Heart right ventricle (tissue), 16 donors: ENCODE measurements at places on chromosomes 3 and 15.

- DNase-seq: no peak
Measured at GRCh38 chr15:38196076-38196475, 56.6 kb upstream of the SPRED1 start.

- DNase-seq: no peak
Measured at GRCh38 chr3:2370317-2370716, 271.7 kb downstream of the CNTN4 start.

DNA sequence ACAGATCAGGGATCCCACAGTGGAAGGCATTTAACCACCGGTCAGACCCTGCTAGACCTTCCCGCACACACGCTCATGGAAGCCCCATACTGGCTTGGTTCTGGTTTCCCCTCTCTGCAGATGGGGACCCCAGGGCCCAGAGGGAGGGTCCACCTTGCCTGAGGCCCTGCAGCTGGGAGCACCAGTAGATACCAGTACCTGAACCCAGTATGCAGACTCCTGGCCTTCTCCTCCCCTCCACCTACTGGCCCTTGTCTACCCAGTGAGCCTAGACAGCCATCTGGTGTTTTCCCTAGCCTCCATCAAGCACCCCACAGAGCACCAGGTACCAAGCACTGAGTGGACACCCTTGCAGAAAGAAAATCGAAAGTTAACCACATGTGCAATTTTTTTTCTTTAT lies 65.1 kb downstream of the MEGF11 start:
- no peak for DNase-seq

DNA sequence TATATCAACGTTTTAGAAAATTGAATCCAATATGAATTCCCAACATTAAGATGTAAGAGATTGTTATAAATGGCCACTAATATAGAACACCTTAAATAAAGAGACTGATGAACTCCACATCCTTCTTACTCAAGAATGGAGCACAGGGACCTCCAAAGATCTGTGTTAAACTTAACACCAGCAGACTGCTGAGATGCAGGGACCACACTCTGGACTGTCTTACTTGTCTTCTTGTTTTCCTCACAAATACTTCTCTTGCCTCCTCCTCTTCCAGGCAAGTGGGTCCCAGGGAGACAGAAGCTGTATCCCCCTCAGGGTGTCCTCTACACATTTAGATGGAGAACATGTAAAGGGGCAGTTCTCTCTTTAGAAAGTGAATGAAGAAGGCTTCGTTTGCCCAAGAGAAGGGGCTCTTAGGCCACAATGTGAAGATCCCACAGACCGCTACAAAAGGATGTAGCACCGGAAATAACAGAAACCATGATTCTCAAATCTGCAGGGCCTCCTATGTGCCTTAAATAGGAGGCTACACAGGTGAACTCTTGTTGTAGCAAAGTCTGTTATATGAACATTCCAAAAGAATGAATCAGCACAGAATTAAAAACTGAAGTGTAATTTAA lies 52.2 kb downstream of the SATB1 start:
- no peak for DNase-seq

DNA sequence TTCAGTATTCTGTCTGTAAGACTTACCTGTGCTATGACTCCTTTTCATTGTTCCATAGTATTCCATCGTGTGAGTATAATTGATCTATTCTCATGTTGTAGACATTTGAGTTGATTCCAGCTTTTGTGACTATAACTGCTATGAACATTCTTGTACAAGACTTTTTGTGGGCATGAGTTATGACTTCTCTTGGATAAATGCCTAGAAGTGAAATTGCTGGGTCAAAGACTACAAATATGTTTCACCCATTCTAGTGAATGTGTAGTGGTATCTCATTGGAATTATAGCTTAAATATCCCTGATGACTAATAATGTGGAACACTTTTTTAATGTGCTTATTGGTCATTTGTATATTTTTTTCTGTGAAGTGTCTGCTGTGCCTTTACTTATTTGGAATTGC lies 27.6 kb upstream of the NPHP3 start:
- no peak for DNase-seq

GRCh38 chr3:156108616-156109015 lies 11.8 kb upstream of the KCNAB1 start:
- no peak for DNase-seq

DNA sequence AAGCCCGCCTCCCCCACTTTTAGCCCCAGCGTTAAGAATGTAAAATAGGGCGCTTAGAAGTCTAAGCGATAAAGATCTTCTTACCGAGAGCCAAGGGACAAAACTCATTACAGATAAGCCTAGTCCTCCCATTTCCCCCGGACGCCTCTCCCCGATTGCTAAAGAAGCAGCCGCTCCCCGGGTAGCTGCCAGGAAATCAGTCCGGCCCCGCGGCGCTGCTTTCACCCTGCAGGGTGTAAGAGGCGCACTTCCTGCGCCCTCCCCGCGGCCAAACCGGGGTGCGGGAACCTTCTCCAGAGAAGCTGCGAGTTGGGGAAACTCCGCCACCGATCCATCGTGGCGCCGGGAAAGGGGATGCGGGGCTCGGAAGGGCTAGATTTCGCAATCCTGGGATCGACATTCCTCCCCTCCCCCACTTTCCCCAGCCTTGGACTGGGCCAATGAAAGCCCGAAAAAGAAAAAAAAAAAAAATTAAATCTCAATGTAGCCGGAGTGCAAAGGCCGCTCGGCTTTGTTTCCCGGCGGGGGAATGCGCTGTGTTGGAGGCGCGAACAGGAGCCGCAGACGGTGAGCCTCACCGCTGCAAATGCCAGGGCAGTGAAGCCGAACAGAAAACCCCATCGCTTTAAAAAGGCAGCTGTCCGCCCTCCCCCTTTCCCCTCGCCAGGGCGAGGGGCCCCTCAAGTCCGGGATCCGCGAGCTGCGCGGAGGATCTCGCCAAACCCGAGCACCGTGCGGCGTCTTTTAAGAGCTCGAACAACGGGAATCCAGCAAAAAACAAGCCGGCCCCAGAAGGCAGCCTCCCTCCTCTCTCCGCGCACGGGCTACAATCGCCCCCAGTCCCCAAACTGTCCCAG lies 626 bp upstream of the PTPRG start:
- peak; percentile 86 for DNase-seq

DNA sequence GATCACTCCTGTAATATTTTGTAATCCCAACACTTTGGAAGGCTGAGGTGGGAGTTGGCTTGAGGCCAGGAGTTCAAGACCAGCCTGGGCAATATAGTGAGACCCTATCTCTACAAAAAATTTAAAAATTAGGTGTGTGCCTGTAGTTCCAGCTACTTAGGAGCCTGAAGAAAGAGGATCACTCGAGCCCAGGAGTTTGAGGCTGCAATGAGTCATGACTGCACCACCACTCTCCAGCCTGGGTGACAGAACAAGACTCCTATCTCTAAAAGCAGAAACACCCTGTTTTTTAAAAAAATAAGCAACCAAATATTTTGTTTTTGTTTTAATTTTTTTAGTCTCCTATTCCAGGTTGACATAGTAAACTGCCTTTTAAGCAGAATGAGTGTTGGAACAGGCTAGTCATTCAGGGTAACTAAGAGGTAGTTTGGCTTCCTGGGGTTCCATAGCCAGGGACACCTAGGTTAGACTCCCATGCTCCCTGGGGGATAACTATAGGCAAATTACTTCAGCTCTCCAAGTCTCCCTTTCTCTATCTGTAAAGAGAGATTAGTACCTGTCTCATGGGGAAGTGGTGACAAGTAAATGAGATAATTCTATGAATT lies 114.6 kb upstream of the C15orf61 start:
- no peak for DNase-seq

- no peak for DNase-seq
Measured at GRCh38 chr15:22855791-22856190, 17.3 kb downstream of the NIPA2 start.

GRCh38 chr15:45393851-45394250 lies 15.5 kb upstream of the GATM start:
- no peak for DNase-seq

DNA sequence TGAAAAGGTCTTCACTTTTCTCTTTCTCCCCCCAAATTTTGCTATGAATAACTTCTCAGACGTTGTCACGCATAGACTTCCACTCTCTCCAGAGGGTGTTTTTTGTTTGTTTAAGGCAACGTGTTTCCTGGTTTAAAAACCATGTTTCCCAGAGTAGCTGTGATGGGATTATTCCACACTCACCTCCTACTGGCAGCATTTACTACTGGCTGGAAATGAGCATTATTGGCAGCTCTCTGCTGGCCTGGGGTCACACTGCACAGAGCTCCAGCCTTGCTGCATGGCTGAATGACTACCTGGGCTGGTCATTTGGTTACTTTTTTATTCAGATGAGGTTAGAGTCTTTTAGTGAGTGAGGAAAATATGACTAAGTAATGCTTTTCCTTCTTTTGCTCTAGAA lies 65.2 kb downstream of the RARB start:
- no peak for DNase-seq

DNA sequence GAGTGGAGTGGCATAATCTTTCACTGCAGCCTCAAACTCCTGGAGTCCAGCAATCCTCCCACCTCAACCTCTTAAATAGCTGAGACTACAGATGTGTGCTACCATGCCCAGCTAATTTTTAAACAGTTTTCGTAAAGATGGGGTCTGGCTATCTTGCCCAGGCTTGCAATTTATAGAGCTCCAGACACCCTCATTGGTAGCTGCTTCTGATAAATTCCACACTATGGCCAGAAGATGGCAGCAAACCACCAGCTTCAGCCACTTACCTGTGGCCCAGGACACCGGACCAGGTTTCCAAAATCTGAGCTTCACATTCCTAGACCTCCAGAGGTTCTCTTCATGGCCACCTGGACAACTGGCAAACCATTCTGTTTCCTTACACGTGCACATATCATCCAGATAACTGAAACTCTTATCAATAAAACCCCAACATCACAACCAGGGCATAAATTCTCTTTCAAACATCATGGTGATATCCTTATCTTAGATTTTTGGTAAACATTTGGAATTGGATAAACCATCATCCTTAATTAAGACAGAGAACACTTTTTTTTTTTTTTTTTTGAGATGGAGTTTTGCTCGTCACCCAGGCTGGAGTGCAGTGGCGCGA lies 28.9 kb downstream of the FBXW12 start:
- DNase-seq: peak; percentile 56

GRCh38 chr3:194871864-194872668 lies 186.4 kb downstream of the FAM43A start:
- no peak for DNase-seq

DNA sequence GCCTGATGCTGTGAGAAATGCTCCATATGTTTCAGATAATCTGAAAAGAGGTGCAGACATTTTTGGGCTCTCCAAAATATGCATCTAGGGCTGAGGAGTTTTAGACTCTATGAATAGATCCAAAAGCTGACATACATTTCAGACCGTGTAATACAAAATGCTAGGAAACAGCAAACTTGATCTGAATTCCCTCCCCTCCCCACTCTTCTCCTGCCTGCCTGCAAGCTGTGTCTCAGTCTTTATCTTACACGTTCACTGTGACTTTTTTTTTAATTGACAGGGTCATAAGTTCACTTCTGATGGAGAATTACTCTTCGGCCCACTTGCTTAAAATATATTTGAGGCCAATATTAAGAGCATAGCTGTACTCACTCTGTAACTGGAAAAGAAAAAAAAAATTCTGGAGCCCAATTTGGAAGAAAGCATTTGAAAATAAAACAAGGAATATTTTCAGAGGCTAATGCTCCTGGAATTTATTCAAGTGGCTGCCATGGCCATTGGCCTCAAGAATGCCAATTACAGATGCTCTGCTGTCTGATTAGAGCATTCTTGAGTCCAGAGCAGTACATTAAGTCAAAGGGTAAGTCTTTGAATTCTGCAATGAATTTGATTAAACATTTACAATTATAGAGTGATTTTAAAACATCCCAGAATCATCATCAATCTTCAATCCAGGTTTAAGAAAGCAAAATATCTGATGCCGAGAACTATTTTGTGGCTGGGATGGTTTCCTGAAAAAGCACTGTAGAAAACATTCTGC lies 146.2 kb upstream of the SEMA6D start:
- no peak for DNase-seq

DNA sequence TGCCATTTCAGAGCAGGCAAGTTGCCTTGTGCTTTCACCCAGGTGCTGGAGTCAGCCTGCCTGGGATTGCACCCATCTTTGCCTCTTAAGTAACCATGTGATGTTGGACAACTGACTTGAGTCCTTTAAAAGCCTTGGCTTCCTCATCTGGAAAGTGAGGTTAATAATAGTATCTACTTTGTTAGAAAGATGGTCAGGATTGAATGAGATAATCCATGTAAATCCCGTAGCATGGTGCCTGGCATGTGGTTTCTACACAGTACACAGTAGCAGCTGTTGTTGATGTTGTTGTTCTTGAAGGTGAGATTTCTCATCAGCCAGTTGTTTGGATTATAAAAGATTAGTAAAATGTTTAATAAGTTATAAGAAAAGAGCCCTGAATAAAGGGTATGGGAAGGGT lies 48.8 kb downstream of the PSMD6 start:
- DNase-seq: no peak

DNA sequence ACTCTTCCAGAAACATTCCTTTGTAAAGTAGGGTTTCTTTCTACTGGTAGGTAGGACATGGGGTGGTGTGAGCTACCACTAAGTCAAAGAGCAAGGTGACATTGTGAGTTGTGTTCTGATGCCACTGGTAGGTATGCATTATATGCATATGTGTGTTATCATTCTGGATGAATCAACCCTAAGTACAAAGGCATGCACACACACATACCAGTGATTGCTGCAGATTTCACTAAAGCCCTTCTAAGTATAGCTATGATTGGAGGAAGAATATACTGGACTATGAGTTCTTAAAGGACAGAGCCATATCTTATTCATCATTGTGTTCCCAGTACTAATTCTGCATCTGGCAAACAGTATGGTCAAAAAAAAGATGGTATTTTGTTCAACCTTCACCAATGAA lies 646.0 kb downstream of the AGBL1 start:
- DNase-seq: no peak

DNA sequence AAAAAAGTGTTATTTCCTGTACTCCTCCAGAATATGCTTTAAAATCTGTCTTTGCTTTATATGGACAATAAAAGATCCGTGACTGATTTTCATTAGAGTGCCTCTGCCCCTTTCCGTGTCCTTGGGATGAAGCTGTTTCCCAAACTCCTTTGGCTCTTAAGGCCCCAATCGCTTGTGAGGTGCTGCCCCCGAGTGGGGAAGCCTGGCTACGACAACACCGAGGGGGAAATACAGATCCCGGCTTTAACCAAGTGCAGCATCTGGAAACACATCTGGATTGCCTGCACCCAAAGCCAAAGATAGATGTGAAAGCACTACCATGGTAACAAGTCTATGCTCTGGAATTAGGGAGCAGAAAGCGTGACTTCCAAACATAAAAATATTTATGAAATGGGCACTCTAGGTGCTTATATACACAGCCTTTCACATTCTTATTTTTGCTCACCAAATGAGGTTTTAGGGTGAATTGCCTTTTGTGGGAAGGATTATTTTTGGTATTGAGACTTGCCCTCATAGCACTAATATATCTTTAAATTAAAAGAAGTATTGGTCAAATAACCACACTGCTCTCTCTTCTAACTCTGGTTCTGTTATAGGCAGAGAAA lies 40.6 kb upstream of the ADCY5 start:
- DNase-seq: peak; percentile 76

- DNase-seq: no peak
Measured at GRCh38 chr3:5319454-5319853, 131.9 kb downstream of the EDEM1 start.

- DNase-seq: peak; percentile 51
Measured at GRCh38 chr3:197394464-197395321, 96.3 kb upstream of the DLG1 start.

- DNase-seq: peak; percentile 22
Measured at GRCh38 chr15:92682741-92683510, 27.4 kb upstream of the FAM174B start.
